CD4-positive, alpha-beta T cell treated with Interleukin-6 for 4 hours (primary cell): ENCODE measurements at places on chromosomes 12 and 14.

- no peak for DNase-seq
These were observed 31.1 kb upstream of the POC1B start for GRCh38 chr12:89556976-89557375.

DNA sequence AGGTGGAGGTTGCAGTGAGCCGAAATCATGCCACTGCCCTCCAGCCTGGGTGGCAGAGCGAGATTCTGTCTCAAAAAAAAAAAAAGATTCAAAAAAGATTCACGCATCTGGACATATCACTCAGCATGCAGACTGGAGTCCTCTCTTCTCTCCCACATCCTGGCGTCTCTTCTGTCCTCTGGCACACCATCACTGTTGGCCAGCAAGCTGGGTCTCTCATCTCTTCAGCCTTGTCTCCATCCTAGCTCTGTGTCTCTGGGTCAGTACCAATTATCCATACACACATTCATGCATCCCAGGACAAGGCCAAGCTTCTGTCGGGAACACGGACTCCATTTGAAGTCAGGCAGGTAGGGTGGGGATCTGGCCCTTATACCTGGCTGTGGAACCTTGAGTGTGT, 105.5 kb upstream of the MAP1LC3B2 start:
- no peak for DNase-seq

DNA sequence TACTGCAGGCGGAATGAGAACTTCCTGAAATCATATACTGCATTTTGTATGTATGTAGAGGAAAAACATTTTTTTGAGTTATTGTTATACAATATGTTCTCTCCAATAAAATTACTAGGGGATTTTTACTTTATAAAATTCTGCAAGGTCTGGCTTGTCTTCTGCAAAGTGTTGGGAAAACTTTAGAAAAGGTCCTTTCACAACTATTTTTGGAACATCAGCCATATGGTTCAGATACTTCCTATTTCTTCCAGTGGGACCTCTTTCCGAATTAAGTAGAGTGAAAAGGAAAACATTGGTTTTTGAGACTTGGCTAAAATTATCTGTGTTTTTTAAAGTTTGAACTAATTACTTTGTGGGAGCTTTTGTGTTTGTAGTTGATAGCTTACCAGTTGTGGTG, 52.7 kb downstream of the DAAM1 start:
- no peak for DNase-seq

DNA sequence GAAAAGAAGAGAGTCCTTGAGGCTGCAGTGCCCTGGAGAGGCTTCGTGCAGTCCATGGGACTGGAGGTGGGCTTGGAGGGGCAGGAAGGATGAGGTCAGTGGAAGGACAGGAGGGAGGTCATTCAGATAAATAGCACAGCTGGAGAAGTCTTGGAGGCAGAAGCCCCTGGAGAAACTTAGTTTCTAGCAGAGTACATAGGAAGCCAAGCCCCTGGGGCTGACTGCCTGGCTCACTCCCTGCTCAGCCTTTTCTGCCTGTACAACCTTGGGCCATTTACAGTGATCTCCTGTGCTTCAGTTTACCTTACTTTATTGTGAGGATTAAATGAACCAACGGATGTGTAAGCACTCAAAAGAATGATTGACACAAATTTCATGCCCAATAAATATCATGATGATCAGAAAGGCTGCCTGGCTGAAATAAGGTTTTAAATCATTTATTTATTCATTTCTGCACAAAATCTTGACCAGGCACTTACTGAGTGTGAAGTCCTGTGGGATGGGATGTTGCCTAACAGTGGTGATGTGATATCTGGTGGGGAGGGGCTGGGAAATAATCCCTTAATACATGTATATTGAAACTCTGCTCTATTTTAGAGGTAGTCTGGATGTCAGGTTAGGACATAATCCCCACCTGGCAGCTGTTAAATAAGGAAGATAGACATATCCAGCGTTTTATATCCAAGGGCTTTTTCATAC, 54.3 kb downstream of the PLEKHG7 start:
- DNase-seq: no peak

DNA sequence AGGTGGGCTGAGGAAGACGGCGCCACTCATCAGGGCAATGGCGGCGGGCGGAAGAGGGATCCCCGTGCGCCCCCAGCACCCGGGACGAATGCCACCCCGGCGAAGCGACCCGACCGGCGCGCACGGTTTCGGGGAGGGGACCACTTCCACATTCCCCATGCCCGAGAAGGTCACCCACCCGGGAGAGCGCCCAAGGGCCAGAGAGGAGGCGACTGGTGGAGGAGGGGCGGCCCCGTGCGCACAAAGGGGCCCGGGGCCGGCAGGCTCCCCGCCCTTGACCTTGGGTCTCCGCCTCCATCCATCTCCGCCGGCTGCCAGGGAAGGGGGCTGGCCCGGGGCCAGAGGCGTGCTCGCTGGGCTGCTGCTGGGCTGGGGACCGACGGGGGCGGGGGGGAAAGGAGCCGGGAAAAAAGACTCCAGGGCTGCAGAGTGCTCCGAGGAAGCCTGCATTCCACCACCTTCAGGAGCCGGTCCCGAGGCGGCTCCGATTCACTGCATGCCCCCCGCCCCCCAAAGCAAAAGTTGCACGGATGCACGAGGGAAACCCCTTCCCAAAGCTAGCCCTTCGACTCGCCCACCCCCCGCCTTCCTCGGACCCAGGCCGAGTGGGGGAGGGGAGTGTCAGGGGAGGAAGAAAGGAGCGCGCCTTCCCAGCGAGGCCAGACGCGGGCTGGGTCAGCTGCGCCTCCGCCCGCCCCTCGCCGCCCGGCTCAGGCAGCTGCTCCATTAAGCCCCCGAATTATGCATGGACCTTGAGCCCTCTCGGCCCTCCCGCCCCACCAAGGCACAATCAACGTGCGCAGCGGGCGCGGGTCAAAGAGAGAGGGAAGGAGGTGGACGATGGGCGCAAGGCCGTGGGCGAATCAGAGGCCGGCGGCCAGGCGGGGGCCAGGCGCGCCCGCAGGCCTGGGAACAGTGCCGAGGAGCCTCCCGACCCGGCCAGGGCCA, 26.2 kb downstream of the BCL11B start:
- peak; percentile 43 for DNase-seq

DNA sequence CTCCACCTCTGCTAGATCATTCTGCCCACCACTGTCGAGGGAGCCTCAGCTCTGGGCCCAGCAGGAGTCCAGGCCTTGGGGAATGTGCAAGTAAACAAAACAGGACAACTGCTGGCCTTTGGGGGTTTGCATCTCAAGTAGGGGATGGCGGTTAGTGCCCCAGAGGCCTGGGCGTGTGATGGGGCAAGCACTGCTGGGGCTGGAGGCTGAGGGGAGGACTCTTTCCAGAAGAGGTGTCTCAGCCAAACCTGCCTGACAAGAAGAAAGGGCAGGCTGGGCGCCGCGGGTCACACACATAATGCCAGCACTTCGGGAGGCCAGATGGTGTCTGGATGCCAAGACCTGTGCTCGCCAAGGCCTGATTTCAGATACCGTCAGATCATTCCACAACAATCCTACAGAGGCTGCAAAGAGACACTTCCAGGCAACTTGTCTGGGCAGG, 8.6 kb upstream of the ALDH2 start:
- no peak for DNase-seq

GRCh38 chr12:57146961-57147944, at the start of gene LRP1-AS:
LRP1-AS (minus strand) TSS chr12:57147619.
- DNase-seq: no peak

DNA sequence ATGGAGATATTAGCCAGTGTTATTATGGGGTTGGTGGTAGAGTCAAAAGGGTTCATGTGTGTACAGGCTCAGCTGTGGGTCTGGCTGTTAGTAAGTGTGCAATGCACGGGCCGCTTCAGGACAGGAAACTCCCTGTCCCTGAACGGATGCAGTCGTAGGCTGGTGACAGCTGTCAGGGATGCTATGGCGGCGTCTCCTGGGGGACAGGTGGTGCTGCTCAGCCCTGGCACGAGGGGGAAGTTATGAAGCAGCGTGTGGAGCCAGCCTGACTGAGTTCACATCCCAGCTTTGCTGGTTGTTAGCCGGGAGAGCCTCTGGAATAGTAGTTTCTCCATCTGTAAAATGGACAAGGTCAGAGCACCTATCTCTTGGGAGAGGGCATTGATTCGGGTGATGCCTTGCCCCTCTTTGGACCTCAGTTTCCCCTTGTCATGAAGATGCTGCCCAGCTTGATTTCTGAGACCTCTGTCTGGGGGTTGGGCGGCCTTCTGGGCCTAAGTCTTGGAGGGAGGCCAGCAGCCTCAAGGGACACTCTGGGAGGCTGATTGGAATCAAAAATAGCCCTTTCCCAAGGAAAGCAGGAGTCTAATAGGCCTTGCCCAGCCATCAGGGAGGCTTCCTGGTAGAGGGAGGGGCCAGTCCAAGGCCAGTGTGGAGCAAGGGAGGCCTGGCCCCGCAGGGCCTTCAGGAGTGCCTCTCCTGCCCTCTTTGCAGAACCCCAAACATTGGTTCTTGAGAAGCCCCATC, 7.1 kb downstream of the ASB2 start:
- DNase-seq: no peak

DNA sequence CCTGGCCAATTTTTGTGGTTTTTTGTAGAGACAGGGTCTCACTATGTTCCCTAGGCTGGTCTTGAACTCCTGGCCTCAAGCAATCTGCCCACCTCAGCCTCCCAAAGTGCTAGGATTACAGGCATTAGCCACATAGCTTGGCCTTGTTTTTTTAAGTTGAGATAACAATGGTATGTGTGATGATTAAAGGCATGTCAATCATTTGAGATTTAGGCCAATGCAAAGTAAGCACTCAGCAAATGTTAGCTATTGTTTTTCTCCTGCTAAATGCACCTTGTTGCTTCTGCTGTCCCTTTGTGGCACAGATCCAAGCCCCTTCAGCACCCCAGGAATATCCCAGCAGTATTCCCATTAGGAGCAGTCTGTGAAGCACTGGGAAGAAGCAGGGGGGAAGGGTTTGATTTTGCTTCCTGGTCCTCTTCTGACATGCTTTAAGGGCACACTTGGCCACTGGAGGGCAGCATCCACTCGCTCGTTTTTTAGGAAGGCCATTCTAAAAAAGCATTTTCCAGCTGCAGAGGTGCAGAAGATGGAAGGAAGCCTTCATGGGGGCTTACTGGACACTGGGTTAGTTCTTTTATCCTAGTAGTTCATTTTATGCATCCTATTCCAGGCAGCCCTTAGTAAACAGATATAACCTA, 70.2 kb upstream of the ZFP36L1 start:
- DNase-seq: peak; percentile 68

DNA sequence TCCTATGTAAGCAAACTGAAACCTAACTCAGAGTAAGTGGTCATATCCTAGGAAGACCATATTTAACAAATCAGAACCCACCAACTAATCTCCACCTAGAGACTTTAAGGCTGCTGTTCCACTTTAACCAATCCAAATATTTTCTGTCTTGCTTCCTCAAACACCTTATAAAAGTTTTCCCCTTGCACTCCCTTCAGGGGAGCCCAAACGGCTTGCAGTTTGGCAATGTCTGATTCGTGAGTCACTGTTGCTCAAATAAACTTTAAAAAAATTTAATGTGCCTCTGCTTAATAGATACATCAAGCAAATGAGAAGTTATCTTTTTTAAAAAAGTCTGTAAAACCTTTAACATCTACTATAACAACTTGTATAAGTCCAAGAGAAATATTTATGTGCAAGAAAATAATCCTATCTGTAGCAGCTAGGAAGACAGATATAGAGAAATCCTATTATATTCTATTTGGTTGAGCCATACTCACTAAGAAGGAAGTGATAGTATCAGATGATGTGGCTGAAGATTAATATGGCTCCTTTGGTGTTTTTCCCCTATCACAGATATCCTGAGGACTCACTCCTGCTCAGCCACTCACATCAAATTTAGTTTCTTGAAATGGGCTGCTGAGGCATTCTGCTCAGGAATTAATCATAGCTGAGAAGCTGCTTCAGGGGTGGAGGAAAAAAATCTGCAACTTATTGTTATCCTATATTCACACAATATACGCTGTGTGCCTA, 65.1 kb upstream of the DUSP6 start:
- DNase-seq: no peak

GRCh38 chr12:4154672-4155225, 118.8 kb upstream of the CCND2 start:
- no peak for DNase-seq

GRCh38 chr14:87888136-87888999, 104.6 kb downstream of the GALC start:
- no peak for DNase-seq

- no peak for DNase-seq
These were observed 105.1 kb downstream of the AEBP2 start for GRCh38 chr12:19544353-19544752.

DNA sequence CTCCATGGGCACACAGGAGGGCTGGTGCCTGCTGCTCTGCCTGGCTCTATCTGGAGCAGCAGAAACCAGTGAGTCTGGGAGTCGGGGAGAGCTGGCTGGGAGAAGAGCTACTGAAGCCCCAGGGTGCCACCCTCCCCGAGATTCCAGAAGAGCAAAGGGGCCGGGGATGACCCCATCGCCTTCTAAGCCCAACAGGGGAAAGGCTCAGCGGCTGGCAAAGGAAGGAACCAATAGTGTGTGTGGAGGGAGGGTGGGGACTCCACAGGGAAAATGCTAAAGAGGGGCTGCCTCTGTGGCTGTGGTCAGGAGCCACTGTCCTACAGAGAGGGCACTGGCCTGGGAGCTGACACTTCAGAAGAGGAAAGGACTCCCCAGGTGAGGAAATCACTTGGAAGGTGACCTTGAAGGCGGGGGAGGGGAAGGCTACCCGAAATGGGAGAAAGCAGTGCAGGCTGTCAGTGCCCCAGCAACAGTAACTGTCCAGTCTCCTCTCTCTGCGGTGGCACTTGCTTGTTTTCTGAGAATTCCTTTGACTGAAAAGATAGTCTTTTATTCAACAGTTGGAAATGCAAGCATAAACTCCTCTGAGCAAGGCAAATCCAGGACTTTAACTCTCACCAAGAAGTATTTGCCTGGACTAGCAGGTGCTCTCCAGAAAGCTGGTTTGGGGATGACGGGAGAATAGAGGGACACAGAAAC, 552 bp downstream of the TAPBPL start:
- peak; percentile 39 for DNase-seq

DNA sequence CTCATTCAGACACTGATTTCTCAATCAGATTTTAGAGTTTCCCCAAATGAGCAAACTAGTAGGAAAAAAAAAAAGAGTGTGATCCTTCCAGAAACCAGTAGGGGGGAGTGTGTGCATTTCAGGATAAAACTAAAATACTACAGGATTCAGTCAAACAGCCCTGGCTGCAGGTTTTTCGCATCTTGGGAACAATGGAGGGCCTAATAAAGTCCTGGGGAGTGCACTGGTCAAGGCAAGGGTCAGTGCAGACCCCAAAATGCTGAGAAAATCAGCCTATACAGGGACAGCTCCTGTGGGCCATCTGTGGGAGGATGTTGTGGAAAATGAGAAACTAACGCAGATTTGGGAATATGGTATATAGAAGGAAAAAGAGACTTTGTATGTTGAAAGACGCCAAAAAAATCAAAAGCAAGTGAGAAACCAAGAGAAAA, 22.2 kb upstream of the ABCD4 start:
- no peak for DNase-seq
